ENCODE measurements at places on chromosomes 6 and 20.

- DNase-seq: no peak
Observed at GRCh38 chr6:52505726-52506409, 71.0 kb downstream of the TRAM2 start.

- no peak for DNase-seq
Observed at GRCh38 chr20:38460040-38460623, 12.5 kb upstream of the RALGAPB start.

DNA sequence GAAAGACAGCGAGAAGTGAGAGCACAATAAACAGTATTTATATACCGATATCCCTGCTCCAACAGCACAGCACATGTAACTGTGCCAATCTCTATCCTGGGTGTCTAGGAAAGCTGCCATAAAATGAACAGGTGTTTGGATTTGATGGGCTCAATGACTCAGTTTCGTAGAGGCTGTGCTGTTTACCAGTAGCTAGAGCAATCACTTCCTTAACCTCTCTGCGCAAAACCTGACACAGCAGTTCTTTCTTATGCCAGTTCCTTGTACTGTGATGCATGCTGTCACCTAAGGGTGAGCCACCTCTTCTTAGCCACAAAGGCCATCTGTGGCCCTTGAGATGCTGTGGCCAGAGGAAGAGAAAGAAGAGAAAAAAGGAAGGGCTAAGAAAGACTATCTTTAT is 59.3 kb downstream of the SHPRH start:
- no peak for DNase-seq

DNA sequence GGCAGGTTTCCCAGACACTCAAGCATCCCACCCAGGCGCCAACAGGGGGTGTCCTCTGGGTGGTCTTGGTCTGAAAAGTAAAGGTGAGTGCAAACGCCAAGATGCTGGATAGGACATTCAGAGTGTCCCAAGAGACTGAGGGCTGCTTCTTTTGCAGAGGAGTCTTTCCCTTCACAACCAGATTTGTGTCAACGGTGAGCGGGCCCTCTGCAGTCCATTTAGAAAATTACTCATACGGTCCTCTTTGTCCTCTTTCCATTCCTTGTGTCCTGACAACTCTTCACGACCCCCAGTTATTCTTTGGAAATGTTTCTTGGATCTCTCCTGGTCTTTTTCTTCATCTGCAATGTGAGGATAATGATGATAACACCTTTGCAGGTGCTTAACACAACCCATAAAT is 257.8 kb downstream of the CDC5L start:
- no peak for DNase-seq

DNA sequence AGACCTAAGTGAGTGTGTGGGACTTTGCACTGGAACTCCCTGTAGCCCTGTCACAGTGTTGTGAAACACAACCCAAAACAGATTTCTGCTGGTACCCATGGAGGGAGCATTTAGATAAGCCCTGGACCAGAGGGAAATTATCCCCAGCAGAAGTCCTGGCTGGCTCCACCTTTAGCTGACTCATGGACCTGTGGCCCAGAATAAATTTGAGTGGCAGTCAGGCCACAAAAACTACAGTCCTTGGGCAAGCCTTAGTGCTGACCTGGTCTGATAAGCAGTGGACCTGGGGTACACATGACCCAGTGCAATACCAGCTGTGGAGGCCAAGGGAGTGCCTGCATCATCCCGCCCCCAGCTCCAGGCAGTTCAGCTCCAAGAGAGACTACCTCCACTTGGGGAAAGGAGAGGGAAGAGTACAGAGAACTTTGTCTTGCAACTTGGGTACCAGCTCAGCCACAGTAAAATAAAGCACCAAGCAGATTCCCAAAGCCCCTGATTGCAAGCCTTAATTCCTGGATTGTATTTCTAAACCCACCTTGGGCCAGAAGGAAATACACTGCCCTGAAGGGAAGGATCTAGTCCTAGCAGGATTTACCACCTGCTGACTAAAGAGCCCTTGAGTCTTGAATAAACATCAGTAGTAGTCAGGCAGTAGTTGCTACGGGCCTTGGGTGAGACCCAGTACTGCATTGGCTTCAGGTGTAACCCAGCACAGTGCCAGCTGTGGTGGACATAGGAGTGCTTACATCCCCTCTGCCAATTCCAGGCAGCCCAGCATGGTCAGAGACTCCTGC is 140.4 kb upstream of the COL21A1 start:
- no peak for DNase-seq

DNA sequence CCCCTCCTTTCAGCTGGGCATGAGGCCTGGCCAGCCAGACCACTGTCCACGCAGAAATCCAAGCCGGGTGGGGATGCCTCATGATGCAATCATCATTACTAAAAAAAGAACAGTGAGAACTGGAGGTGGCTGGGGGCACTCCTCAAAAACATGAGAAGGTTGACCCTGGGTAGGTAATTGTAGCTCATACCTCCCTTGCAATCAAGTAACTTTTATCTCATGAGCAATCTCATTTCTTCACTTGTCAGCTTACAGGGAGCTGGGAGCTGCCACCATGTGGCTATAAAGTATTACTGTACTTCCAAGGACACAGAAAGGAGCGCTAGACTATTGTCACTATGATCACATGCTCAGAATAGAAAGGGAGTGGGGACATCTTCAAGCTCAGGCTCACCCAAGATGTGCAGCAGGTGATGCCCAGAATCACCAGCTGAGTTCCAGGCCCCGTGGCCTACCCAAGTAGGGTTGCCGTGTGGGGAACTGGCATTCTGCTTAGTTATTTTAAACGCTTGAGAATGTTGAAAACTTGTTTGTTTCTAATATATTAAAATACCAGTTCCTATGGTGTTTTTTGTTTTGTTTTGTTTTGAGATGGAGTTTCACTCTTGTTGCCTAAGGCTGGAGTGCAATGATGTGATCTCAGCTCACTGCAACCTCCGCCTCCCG is 3.0 kb upstream of the CDH26 start:
- DNase-seq: no peak

DNA sequence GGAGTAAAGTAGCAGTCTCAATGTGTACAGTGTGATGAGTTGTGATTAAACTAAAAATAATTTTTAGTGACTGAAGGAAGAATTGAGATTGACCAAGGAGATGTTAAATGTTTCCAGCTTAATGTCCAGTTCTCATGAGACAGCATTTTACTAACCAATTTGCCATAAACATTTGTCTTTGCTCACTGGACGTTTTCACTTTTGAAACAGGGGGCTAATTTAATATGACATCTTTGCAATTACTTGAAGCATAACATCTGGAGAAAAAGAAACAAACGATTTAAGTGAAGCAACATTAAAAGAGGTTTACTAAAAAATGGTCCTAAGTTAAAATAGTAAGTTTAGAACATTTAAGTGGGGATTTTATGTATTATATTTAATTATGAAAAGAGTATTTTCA is 443.8 kb downstream of the BCKDHB start:
- DNase-seq: no peak

DNA sequence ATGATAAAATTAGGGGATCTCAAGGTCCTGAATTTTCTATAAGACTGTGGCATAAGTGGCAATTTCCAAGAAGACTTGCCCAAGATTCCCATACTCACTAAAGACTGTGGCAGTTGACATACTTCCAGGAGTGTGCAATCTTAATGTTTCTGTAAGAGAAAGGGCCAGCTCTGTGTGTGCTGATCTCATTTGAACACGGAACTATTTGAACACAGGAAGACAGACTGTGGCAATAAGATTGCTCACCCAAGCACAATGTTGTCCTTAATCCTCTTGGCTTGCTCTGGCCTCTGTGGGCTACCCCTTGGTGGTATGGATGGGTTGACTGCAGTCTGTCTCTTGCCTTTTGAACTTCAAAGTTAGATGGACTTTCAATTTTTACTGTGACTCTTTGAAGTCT is 151.4 kb downstream of the PHF3 start:
- no peak for DNase-seq

- no peak for DNase-seq
Observed at GRCh38 chr6:17589406-17590096, 10.6 kb upstream of the FAM8A1 start.

- no peak for DNase-seq
Observed at GRCh38 chr20:5535125-5535756, 215.0 kb upstream of the SHLD1 start.

GRCh38 chr6:89034586-89035251 is 45.8 kb upstream of the PNRC1 start:
- no peak for DNase-seq

DNA sequence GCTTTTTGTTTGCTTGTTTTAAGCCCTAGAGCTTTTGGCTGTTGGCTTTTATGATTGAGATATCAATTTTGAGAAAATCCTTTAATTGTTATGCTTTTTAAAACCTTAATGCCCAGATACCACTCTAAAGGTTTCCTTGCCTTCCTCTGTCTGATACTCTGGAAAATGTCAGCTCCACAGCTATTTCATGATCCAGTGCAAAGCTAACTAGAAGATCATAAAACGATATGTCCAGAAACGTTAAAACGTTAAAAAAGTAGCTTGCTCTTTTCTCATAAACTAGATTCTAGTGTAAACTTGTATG is 189.5 kb upstream of the TENT5A start:
- DNase-seq: no peak

GRCh38 chr6:137106183-137106582 is 61.4 kb upstream of the IL20RA start:
- no peak for DNase-seq

GRCh38 chr6:163738725-163739407 is 324.3 kb downstream of the QKI start:
- DNase-seq: no peak

- DNase-seq: no peak
Observed at GRCh38 chr6:167937948-167938911, 59.2 kb upstream of the KIF25 start.

- DNase-seq: no peak
Observed at GRCh38 chr6:106614166-106614565, 15.1 kb downstream of the RTN4IP1 start.

- DNase-seq: no peak
Observed at GRCh38 chr20:34337544-34337943, 25.5 kb upstream of the ITCH start.

GRCh38 chr6:10977231-10977968 is 66.7 kb downstream of the ELOVL2 start:
- no peak for DNase-seq

- DNase-seq: no peak
Observed at GRCh38 chr20:51095633-51096521, 73.0 kb upstream of the KCNG1 start.

DNA sequence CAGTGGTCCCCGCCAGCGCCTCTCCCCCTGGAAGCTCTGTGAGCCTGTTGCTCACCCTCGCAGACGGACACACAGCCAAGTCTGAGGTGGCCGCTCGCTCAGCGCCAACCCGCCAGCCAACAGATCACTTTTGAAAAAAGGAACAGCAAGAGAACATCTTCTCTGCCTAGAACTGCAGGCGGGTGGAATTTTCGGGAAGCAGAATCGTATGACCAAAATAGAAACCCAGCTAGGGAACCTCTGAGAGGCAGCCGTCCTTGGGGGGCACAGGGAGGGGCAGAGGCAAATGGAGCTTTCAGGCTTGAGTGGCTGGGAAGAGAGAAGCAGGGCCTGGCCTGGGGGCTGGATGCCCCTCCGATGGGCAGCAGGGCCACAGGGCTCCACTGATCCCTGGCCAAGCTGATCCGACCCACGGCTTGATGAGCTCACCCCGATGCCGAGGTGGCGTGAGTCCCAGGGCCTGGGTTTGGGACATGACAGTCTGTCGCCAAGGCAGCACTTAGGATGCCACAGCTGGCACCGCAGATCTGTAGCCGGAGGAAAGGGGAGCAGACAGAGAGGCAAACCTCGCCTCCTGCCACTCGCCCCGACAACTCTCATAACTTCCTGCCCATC is 9.8 kb downstream of the NFATC2 start:
- DNase-seq: no peak

DNA sequence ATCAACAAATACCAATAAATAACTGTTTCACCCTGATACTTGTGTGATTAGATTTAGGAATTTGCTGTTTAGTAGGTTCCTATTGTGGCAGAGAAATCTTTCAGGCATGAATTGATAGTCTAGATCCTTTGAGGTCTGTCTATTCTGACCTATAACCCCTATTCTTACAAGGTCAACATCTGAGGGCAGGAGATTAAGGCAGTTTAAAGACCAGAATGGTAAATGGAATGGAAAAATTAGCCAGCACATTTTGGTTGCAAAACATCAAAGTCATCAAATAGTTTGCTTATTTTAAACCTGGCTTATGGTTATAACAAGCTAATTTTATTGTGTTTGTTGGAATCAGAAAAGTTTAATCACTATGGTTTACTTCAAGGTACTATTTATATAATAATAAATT is 78.4 kb downstream of the LIN28B start:
- DNase-seq: no peak

DNA sequence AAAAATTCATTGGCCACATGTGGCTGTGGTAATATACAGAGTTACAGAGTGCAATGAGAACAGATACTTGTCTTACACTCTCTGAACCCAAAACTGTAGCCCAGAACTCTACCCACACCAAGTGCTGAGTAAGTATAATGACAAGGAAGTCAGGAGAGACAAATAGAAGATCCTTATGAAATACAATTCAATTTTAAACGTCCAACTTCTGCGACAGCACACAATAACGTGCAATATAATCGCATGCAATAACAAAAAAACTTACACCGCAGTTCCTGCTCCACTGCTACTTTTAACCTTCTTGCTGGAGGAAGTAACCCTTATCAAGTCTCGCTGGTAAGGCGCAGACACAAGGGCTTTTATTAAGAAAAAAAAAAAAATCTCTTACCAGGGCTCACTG is 881 bp downstream of the SFT2D1 start:
- DNase-seq: no peak

GRCh38 chr20:58579819-58580473 is 64.7 kb upstream of the APCDD1L start:
- no peak for DNase-seq

DNA sequence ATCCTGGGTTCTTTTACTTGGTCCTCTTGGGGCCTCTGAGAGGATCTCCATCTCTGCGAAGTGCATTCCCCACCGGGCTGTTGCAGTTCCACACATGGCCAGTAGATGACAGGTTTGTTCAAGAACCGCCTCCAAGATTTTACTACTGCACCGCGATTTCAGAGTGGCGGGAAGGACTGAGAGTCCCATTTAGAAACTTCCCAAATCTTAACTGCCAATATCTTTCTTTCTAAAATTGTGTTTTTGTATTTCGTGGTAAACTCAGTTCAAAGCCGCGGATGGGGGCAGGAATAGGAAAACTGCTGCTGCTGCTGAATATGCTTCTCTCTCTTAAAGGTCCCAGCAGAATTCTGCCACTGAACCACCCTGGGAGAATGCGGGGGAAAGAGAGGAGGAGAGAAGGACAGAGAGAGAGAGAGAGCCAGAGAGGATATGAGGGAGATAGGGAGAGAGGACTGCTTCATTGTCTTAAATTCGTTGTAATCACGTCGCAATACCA is 8.6 kb upstream of the BTNL2 start:
- peak; percentile 70 for DNase-seq

DNA sequence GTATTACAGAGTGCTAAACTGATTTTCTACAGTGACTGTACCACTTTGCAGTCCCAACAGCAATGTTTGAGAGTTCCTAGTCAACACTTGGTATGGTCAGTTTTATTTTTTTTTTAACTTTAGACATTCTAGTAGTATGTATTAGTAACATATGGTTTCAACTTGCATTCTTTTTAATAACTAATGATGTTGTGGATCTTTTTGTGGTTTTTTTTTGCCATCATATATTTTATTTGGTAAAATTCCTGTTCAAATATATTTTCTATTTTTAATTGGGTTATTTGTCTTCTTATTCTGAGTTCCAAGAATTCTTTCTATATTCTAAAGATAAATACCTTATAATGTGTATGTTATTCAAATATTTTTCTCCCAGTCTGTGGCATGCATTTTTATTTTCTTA is 189.4 kb upstream of the ECI2 start:
- no peak for DNase-seq
